ENCODE measurements at places on chromosomes 12 and 14.

DNA sequence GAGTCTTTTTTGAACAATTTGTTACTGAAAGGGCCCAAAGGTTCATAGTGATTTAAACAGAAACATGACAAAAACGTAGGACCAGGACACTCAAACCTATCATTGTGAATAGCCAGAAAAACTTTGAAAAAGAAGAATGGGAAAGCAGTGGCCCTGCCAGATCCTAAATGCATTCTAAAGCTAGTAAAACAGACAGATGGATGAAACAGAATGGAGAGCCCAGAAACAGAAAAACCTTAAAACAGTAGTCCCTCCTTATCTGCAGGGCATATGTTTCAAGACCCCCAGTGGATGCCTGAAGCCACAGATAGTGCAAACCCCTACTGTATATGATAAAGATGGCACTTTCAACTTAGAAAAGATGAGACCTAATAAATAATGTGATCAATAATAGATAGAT, 93.7 kb downstream of the KICS2 start:
- no peak for DNase-seq

DNA sequence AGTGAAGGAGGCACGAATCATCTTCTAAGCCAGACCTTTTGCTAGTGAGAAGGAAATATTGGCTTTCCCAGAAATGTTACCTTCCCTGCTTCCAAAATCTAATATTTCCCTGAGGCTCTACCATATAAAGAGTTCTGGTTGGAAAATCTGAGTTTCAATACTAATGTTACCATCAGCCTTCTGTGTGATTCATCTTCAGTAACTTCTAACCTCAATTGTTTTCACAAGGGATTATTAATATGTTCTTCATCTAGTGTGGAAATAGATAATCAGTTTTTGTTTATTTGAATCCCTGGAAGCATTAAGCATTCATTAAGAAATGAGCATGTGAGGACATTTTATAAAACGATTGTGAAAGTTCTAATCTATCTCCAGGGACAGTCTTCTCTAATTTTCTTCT, 720.9 kb downstream of the AACS start:
- no peak for DNase-seq

DNA sequence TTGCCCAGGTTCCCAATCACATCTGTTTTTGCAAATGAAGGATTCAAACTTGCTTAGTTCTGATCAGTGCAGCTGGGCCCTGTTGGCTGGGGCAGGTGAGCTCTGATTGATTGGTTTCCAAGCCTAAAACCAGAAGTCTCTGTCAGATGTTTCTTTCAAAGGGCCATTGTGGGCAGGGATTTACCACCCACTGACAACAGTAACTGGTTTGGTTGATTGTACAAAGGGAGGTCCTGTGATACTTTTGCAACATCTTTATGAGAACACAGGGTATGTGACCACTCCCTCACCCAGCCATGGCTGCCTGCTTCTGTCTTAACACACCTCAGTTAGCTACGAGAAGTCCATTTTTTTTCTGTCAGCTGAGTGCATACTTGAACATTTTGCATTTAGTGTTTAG, 184.1 kb downstream of the FLRT2 start:
- no peak for DNase-seq

- no peak for DNase-seq
Measured at GRCh38 chr12:57548488-57548887, 1.4 kb upstream of the KIF5A start.

DNA sequence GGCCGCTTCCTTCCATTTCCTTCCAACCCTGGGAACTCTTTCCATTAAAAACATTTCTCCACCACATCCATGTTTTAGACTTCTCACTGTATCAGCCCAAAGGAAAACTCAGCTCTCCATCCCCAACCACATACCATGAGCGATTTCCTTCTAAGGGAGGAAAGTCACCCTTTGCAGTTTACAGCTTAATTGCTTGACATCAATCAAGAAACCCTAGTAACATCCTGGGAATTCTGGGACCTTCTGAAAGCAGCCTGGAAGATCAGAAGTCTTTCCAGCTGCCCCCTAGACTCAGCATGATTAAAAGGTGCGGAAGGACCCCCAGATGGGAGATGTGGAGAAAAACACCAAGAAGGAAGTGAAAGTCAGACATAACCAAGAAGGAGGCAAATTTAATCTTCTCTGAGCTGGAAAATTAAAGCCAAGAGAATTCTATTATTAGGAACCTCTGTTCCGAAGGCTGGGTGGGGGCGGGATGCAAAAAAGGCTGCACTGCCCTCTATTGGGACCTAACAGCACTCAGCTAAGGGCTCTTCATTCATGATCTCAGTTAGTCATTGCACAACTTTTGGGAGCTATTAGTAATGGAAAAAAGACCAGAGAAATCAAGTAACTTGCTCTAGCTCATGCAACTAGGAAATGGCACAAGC, 73.3 kb upstream of the PLXNC1 start:
- peak; percentile 95 for DNase-seq

DNA sequence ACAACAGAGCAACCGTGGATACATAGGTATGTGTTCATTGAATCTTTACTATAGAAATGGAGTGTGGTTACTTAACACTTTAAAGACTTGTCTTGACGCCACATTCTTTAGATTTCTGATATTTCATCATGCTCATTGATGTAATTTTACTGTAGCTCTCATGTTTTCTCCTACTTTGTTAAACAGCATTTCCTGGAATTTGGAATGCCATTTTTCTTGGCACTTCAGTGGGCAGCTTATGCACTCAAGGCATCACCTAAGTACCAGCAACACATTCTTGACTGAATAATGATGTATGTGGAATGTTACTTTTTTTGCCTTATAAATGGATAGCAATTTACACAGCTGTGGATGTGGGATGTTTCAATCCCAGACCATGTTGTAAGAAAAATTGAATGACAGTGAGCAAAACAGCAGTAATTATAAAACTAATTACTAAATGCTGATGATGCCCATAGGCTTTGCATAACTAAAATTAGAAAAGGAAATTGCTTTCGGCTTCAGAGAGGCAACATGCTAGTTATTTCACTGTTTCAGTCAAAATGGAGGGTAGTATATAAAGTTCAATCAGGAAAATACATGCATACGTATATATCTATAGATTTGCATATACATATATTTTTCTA, 298.5 kb downstream of the NPAS3 start:
- DNase-seq, result no peak

GRCh38 chr14:63677891-63678379, 36.3 kb upstream of the WDR89 start:
- DNase-seq, result peak; percentile 6

GRCh38 chr12:123055281-123055766, 74.8 kb downstream of the ARL6IP4 start:
- no peak for DNase-seq

DNA sequence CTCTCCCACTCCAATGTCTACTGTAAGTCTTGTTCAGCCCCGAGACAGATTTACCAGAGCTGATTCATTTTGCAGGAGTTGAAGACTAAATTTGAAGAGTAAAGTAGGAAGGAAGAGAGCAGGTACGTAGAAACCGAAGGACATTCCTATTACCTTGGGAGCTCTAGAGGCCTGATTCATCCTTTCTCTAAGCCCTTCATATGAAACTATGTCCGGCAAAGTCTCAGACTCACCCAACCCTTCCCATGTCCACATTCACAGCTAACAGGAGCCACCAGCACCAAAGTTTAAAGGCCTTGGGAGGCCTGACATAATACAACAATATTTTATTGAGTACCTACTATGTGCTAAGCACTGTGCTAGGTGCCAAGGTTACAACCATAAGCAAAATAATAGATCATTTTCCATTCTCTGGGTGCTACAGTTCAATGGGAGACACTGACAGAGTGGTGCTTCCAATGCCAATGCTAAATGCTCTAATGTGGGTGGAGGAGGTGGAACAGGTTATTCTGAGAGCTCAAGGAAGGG, 86.6 kb downstream of the PHLDA1 start:
- DNase-seq, result no peak

GRCh38 chr14:68377006-68377405, 415.9 kb downstream of the ZFP36L1 start:
- DNase-seq, result no peak

DNA sequence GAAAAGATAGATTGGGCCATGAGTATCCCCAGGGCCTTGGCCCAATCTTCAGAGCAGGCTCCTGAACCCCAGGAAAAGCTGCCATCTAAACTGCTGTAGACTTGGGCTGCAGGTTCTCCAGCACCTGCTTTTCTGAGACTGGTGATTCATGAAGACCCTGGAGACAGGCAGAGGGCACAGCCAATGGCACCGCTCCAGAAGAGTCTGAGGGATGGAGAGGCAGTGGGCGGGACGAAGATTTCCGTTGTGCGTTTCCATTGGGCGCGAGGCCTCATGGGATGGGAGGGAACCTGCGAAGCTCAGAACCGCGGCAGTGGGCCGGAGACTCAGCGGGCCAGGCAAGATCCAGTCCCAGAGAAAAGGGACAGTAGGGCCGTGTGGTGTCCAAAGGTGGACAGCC, 375.1 kb downstream of the IPO8 start:
- DNase-seq, result no peak

DNA sequence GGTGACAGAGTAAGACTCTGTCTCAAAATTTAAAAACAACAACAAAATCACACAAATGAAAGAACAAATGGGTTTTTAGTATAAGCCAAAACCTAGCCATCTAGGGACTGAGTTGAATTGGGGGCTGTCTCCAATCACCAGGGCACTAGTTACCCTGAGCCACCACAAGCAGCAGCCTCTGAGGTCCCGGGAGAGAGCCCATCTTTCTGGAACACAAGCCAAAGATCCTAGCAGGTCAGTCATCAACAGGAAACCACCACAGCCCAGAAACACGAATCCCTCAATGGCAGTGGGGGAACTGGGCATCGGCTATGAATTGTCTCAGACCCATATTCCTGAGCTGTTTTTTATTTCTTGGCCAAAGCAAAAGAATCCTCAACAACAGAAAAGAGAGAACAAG, 75.3 kb downstream of the KDM2B start:
- DNase-seq, result peak; percentile 21

GRCh38 chr12:69916544-69917235, 91.7 kb downstream of the MYRFL start:
- peak; percentile 22 for DNase-seq

- DNase-seq, result no peak
Measured at GRCh38 chr12:467591-467990, 7.9 kb downstream of the B4GALNT3 start.

DNA sequence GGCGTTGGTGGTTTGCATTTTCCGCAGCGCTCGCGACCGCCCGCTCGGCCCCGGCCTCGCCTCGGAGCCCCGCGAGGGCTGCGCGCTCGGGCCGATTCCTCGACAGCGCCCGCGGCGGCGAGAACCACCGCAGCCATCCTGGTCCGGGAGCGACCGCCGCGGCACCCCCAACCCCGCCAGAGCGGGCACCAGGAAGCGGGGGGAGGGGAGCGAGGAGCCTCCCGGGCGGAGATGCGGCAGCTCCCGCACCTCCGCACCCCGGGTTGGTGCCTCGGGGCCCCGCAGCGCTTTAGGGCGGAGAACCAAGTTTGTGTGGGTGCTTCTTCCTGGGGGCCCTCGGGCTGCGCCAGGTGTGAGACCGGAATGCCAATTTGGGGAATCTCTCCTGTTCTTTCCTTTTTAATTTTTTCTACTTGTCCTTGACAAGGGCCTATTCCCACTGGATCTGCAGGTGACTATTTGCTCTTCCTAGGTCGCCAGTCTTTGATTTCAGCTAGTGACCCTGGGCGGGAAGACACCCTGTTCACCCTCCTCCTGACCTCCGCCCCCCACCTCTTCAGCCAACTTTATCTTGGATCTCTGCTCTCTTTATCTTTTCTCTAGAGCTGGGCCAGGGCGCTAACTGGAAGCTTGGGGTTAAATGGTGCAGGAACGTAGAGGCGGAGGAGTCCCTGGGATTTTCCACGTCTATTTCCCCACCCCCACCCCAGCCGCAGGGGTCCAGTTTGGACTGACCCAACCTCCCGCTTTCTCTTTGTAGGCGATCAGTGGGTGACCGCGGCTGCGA, at the start of gene SOCS2:
Gene SOCS2 (plus strand): TSS at position 751 of the 787 bp plus-strand sequence. CDS start 223 bp downstream, outside the sequence.
- no peak for DNase-seq

GRCh38 chr12:20368114-20368650, at the start of gene PDE3A:
TSS of gene PDE3A (plus strand) at chr12:20368537. CDS start at chr12:20369285, 748 bp downstream.
- DNase-seq, result peak; percentile 78

DNA sequence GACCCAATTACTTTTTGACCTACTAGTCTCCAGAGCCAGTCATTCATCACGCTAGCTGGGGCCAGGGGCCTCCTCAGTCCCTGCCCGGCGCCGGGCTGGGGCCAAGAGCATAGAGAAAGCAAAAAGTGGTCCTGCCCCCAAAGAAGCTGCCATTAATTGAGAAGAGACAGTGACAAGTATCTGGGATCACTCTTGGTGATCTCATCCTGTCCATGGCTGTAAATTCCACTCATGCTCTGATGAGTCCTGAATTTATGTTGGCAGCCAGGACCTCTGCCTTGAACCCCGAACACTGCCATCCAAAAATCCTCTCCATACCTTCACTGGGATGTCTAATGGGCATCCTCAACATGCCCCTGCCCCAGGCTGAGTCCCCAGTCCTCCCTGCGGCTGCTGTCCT, 34.4 kb upstream of the DLK1 start:
- no peak for DNase-seq

- DNase-seq, result peak; percentile 89
Measured at GRCh38 chr12:113933201-113933786, 32.8 kb downstream of the RBM19 start.

DNA sequence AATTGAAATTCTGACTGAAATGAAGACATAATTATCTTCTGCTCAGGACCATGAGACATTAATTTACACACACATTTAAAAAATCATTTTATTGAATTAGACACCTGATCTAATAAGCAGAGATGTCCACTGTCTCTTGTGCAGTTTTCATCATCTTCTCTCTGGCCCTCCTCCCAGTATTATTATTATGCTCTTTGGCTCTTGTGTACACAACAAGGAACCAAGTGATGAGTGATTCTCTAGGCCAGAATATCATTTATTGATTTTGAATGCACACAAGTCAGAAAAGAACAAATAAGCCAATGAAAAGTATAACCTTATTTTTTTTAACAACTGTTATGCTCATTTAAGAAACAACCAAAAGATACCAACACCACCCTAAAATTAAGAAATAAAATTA, 244.7 kb upstream of the KRR1 start:
- DNase-seq, result no peak

- DNase-seq, result no peak
Measured at GRCh38 chr12:131378176-131378842, 332.6 kb upstream of the SFSWAP start.

- no peak for DNase-seq
Measured at GRCh38 chr12:49345051-49345824, 1.4 kb upstream of the DNAJC22 start.

DNA sequence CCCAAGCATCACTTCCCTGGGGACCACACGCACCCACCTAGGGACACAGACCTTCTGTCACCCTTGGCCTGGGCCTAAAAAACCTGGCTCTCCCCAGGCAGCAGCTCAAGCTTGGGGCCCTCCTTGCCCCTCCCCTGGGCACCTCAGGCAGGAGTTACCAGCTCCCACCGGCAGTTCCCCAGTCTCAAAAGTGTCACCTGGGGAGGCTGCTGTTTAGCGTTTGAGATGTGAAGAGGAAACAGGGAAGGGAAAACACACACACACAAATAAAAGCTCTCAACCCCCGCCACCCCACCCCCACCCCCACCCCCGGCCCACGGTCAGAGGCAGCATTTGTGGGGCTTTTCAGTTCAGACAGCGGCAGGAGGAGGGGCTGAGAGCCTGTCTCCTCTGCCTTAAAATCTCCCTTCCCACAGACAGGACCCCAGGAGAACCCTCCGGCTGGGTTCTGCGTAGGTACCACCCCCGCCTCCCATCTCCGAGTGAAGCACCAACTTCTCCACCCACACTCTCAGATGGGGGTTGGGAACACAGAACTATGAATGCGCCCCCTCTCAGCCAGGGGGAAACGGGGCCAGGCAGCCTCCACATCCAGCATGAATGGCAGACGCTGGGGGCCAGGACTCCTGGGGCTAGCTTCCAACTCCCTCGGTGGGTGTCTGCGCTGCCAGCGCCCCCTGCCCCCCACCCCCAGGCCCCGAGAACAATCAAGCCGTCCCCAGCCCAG, 3.0 kb downstream of the NCOR2 start:
- DNase-seq, result no peak

GRCh38 chr14:25011095-25011494, 38.9 kb downstream of the STXBP6 start:
- no peak for DNase-seq
